ENCODE measurements at places on chromosomes 13 and 19.

GRCh38 chr13:39788102-39788501 is 132.6 kb downstream of the COG6 start:
- no peak for DNase-seq

DNA sequence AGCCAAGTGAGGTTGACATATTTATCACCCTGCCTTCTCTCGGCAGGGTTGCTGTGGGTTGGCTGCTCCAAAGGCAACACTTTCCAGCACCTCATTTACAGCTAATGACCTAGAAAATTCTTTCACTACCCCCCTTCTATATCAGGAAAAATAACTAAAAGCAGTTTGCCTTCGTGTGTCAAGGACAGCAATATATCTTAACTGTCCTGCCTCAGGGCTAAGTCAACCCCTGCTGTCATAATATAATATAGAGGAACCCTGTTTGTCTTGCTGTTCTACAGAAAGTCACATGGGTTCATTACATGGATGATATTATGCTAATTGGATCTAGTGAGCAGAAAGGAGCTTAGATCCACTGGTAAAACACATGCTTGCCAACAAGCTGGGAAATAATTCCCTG is 28.1 kb upstream of the USP12 start:
- DNase-seq: no peak

- no peak for DNase-seq
Observed at GRCh38 chr13:48448285-48448958, 35.5 kb upstream of the LPAR6 start.

DNA sequence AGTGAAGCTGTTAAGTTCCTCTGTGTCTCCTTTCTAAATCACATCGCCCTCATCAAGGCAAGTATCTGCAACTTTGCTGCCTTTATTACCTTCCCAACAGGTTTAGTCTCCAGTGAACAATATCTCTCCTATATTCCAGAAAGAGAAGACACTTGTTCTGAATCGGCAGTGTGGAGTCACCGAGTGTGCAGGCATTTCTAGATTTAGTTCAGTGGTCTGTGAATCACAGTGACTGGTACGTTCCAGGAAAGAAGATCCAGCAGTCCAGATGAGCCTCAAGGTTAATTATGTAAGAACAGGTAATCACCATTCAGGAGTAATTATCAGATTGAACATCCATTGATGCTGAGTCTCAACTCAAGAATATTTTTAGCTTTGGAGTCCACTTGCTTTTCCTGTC is 497.0 kb downstream of the FOXO1 start:
- no peak for DNase-seq

GRCh38 chr19:13920940-13921747 is 15.1 kb downstream of the CC2D1A start:
- peak; percentile 74 for DNase-seq

DNA sequence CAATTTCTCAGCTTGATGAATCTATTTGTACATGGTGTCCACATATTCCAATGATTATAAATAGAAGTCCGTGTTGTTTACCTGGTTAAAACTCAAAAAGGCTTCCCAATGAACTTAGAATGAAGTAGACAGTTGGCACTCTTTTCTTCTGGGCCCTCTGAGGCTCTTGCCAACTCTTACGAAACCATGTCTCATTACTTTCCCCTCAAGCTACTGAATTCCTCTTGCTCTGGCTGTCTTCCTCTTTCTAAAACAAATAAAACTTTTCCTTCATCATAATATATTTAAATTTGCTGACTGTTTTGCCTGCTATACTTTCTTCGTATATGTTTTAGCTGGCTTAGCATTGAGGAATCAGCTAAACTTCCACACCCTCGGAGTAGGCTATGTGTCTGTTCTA is 139.7 kb downstream of the SLITRK6 start:
- no peak for DNase-seq

All from SW 1271 (cell line).